ENCODE measurements at places on chromosomes 7 and 10.

DNA sequence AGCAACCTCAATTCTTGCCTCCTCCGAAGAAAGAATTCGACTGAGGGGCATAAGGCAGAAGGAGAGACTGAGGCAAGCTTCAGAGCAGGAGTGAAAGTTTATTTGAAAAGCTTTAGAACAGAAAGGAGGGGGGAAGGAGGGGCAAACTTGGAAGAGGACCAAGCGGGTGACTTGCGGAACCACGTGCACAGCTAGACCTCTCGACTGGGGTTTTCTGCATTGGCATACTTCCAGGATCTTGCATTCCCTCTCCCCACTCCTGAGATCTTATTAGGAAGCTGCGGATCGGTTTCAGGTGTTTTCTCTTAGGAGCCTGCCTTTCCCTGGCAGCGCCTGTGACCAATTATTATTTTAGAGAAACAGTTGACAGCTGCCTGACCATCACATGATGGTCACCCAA, 20.3 kb upstream of the CPXM2 start:
- DNase-seq = no peak

DNA sequence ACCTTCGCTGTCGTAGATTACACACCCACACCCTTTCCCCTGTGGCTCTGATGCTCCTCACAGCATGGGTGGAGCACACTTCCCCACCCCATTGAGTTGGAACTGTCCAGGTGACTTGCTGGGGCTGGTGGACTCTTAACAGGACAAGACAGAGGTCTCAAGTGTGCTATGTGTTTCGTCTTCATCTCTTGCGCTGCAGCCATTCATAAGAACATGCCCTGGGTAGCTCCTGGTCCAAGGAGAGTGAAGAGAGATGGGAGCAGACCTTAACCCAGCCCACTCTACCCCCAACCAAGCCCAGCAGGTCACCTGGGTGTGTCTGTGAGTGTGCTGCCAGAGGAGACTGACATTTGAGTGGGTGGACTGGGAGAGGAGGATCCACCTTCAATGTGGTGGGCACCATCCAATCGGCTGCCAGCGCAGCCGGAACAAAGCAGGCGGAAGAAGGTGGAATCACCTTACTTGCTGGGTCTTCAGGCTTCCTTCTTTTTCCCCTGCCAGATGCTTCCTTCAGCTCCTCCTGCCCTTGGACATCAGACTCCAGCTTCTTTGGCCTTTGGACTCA, 112.4 kb downstream of the HTR5A start:
- DNase-seq = no peak

DNA sequence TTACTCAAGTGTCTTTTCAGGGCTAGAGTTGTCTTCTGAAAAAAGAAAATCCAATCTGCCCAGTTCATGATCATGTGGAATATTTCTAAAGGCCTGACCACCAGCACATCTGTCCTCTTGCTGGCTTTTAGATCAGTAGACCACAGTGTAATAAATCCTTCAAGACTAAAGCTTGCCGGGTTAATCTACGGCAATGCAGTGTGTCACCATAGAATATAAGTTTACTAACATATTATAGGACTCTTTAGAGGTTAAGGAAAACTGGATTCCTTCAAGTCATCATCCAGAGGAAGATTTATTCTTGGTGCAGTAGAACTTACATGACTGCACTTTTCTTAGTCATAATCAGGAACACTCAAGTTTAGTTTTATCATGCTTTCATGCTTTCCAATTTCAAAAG, 349.5 kb downstream of the SEMA3D start:
- DNase-seq = no peak

GRCh38 chr10:102596506-102596971, 47.7 kb upstream of the TRIM8 start:
- peak; percentile 33 for DNase-seq

DNA sequence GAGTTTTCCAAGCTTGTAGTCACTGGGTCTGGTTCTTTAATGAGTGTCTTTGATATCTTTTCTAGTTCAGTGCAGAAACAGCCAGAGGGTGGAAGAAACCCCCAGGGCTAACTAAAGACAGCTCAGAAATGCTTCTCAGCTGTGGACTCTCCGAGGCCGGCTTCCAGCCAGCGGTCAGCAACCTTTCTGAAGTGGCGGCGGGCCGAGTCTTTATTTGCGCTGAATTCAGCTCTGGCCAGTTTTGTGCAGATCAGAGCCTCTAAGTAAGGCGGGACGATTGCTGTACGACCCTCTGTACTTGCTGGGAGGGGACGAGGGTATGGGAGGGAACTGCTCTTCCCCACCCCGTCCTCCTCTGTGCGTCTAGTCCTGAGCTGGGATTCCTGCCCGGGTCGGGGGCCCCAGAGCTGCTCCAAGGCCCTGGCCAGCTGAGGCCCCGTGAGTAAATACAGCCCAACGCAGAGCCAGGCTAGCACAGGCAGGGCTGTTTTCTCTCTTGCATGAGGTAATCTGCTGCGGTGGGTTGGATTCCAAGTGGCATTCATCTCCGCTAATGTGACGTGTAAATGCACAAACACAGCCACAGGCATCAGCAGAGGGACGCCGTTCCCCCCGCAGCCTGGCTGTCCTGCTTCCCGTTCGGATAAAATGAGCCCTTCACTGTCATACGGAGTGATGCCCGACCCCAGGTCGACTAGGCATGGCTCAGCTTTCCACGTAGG, 159.8 kb downstream of the PIP4K2A start:
- no peak for DNase-seq

DNA sequence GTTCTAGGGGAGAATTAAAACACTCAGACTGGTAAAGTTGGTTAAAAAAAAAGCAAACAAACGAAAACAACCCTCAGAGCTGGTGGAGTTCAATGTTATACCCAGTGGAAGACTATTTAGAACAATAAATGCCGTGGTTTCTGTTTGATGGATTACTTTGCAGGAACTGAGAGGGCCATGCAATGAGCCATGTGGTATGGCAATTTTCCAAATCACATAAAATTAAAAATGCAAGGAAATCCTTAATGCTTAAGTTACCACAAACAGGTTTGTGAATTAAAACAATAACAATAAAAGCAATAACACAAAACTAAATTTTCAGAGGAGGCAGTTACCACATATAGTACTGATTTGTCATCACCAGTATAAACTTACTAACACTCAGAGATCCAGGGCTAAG, 96.9 kb downstream of the RTKN2 start:
- DNase-seq = no peak

- no peak for DNase-seq
Measured at GRCh38 chr7:122709930-122710646, 7.4 kb upstream of the RNF148 start.

GRCh38 chr10:130300608-130301020, 164.4 kb downstream of the GLRX3 start:
- peak; percentile 57 for DNase-seq

DNA sequence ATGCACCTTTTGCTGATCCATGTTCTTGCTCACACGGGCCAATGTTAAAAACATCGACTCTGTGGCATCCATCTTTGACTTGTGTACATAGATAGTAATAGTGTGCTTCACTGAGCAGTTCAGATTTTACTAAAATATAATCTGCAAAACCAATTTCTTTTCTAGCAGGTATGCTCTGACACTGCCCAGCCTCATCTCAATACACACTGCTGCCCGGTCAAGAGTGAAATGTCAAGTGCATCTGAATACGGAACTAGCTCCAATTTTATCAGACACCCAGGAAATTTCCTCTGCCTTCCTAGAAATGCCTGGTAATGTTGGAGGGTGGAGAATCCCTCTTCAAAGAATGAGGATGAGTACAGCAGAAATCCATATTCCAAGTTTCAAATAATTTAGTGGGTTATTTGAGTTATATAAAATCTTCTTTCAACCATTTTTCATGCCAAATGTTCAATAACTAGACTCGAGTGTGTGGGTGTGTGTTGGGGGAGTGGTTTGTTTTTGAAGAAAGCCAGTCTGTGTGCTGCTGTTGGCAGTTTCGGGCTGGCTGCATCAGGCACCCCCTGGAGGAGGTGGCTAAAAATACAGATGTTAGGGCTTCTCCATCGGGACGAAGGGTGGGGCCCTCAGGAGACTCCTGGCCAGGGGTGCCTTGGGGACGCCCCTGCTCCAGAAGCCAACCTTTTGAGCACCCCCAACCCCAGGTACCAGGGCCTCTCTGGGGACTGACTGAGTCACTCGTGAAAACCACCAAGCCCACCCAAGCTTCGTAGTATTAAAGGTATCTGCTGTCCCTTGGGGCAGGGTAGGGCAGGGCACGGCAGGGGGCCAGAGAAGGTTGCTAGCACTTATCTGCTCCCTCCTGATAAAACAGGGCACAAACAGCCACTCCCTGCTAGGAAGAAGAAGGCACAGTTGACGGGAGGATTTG, 15.4 kb downstream of the CTBP2 start:
- DNase-seq = no peak
